Breast epithelium (tissue), 4 donors: ENCODE measurements at places on chromosomes 6 and 20. TPM values are rescaled to one million over a fixed set of nuclear protein-coding genes. Genes with fewer than 3 reads are reported as not detected.

GRCh38 chr6:3876101-3876500 lies 26.9 kb downstream of the FAM50B start:
- no peak for DNase-seq
- H3K36me3 ChIP-seq = no peaks in the 10 kb centered on the region
- H3K4me1 ChIP-seq = no peaks in the 10 kb centered on the region
- H3K27me3 ChIP-seq = no peaks in the 10 kb centered on the region
- H3K27ac ChIP-seq = no peak overlapping the region
- no peak overlapping the region for H3K4me3 ChIP-seq

The BACH2 gene
- 6.2 TPM for total RNA-seq

The OPRM1 gene
- not detected for total RNA-seq

The GSTA2 gene
- not detected for total RNA-seq

DNA sequence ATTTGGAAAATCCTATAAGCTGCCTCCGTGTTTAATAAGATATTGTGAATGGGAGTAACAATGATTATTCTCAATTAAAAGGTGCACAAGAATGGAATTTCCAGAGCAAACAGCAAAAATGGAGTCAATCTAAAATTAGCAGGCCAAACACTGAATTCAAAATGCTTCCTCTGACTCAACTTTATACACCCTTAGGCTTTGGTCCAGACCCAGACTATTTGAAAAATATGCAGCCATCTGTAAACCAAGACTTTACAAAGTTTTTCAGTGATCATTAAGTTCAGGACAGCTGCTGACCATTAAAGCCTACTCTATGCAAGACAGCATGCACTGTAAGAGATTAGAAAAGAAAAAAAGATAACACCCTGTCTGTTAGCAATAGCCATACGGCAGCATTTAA lies 39.4 kb upstream of the CCN6 start:
- no peaks in the 10 kb centered on the region for H3K36me3 ChIP-seq
- H3K27me3 ChIP-seq = no peaks in the 10 kb centered on the region
- H3K4me3 ChIP-seq = no peak overlapping the region
- no peak for DNase-seq

GRCh38 chr6:155054491-155055250 lies 59.6 kb downstream of the TIAM2 start:
- H3K36me3 ChIP-seq = no peaks in the 10 kb centered on the region
- H3K27ac ChIP-seq = no peak overlapping the region
- H3K27me3 ChIP-seq = no peaks in the 10 kb centered on the region
- H3K4me1 ChIP-seq = no peaks in the 10 kb centered on the region
- H3K4me3 ChIP-seq = no peak overlapping the region
- DNase-seq = no peak

The SLA2 gene
- 1.6 TPM for total RNA-seq

DNA sequence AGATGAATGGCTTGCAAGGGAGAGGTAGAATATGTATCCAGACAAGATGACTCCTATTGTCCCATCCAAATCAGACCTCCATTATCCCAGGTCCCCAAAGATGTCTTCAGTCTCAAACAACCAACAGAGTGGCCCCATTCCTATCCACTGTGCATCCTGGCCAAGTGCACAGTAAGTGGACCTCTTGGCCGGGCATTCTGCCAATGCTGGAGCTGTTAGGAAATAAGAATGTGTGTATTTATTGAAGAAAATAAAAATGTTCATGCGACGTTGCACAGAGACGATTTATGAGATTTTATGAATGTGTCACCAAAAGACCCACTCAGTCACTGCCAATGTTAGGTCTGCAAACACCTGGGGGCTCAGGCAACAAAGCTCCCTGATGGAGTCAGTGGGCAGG lies 196.0 kb downstream of the MAFB start:
- no peak overlapping the region for H3K27ac ChIP-seq
- no peak for DNase-seq
- H3K4me1 ChIP-seq = no peaks in the 10 kb centered on the region

The GABRR1 gene
- total RNA-seq = not detected

The THBS2 gene
- total RNA-seq = 145 TPM

- H3K4me1 ChIP-seq = no peaks in the 10 kb centered on the region
- DNase-seq = no peak
- H3K27me3 ChIP-seq = no peaks in the 10 kb centered on the region
- no peaks in the 10 kb centered on the region for H3K36me3 ChIP-seq
- no peak overlapping the region for H3K4me3 ChIP-seq
These were observed 386.6 kb downstream of the NKAIN2 start for GRCh38 chr6:124190256-124190655.

DNA sequence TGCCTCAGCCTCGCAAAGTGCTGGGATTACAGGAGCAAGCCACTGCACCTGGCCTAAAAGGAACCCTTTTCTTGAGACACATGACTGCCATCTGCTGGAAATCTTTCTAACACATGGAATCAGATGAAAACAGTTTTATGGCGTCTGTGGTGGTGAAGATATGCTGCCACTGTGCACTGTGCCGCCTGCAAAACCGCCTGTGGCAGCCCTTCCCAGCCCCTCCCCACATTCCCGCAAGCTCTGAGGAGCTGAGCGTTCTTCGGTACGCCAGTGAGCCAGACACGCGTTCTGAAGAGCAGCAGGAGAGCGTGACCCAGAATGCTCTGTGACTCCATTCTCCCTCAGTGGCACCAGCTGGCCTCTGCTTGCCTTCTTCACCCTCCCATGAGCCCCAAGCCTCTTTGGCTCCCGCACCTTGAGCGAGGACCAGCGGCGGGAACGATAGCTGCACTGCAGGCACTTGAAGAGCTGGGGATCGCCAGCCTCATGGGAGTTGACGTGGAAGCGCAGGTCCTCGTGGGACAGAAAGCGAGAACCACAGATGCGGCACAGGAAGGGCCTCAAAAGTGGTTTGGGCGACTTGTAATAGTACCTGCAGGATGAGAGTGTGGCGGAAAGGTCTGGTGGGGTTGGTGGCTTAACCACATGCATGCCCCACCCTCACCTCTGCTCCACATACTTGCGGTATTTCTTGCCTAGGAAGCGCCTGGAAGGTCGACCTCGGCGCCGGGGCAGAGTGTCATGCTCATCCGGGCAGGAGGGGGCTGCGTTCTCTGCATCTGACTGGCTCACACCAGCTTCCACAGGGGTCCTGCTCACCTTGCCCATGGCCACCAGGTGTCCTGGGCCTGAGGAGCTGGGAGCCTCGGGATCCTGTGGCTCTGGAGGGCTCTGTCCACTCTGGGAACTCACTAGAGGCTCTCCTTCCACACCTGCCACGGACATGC lies 8.7 kb downstream of the ZNF335 start:
- no peaks in the 10 kb centered on the region for H3K4me1 ChIP-seq
- H3K36me3 ChIP-seq = peaks cover 27% of the 10 kb centered on the region
- H3K4me3 ChIP-seq = no peak overlapping the region
- no peak overlapping the region for H3K27ac ChIP-seq
- DNase-seq = no peak

DNA sequence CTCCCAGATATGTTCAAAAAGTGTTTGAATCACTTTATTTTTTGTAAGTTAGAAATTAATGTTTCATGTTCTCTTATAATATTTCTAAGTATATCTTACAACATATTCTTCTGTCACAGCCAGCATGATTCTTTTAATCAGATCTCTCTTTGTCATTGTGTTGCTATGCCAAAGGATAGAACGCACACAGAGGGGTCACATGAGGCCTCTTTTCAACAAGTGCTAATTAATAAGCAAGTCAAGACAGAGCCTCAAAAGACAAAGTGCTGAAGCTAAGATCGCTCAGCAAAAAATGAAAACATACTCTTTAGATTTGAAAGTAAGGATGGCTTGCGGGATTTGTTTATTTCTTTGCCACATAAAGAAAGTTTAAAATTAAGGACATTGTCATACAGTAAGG lies 508.8 kb upstream of the PTCHD4 start:
- H3K36me3 ChIP-seq = no peaks in the 10 kb centered on the region
- no peak overlapping the region for H3K27ac ChIP-seq
- no peak for DNase-seq
- no peak overlapping the region for H3K4me3 ChIP-seq
- no peaks in the 10 kb centered on the region for H3K4me1 ChIP-seq

- peaks cover 3% of the 10 kb centered on the region for H3K4me1 ChIP-seq
- peak overlapping the region; percentile 22 for H3K27ac ChIP-seq
- DNase-seq = no peak
- H3K4me3 ChIP-seq = no peak overlapping the region
These were observed 41.4 kb downstream of the MAP7 start for GRCh38 chr6:136508725-136509392.

DNA sequence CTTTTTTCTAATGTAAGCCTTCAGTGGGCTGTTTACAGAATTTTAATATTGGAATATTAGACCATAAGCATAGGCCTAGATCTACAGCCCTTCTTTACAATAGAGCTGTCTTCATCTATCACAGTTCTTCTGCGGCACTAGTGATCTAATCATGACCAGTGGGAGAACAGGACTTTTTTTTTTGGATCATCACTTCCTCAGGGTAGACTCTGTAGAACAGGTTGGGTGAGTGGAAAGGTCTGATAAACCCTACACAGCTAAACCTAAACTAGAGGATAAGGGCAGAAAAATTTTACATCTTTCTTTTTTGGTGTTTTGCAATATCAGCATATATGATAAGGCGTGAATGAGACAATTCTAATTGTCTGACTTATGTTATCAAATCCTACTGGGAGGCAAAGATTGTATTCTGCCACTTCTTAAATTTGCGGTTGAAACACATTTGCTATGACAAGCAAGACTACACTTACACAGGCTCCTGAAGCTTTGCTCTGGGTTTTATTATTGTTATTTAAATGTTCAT lies 52.2 kb downstream of the GOPC start:
- H3K27me3 ChIP-seq = no peaks in the 10 kb centered on the region
- no peak for DNase-seq
- no peak overlapping the region for H3K4me3 ChIP-seq

GRCh38 chr6:138239774-138240173 lies 21.5 kb upstream of the PBOV1 start:
- no peaks in the 10 kb centered on the region for H3K4me1 ChIP-seq
- no peaks in the 10 kb centered on the region for H3K27me3 ChIP-seq
- no peak overlapping the region for H3K27ac ChIP-seq
- no peaks in the 10 kb centered on the region for H3K36me3 ChIP-seq
- H3K4me3 ChIP-seq = no peak overlapping the region
- DNase-seq = no peak

GRCh38 chr20:17614812-17615644 lies 45.2 kb downstream of the DSTN start:
- no peak overlapping the region for H3K4me3 ChIP-seq
- H3K27ac ChIP-seq = peak overlapping the region; percentile 40
- H3K36me3 ChIP-seq = no peaks in the 10 kb centered on the region
- peaks cover 5% of the 10 kb centered on the region for H3K4me1 ChIP-seq
